ENCODE measurements at places on chromosomes 3 and 15. TPM values are rescaled to one million over a fixed set of nuclear protein-coding genes. Genes with fewer than 3 reads are reported as not detected.

UCN2 gene
- total RNA-seq, result 0.15 TPM

P2RY12 gene
- 0.10 TPM for total RNA-seq

TERB2 gene
- total RNA-seq, result not detected

GOLGA8J gene
- total RNA-seq, result not detected

RPP25 gene
- 40.3 TPM for total RNA-seq

ABHD2 gene
- total RNA-seq, result 11.5 TPM

ACKR4 gene
- total RNA-seq, result not detected

- no peak for DNase-seq
Measured at GRCh38 chr3:196274585-196274984, 12.9 kb downstream of the PCYT1A start.

- no peak for DNase-seq
Measured at GRCh38 chr3:1228289-1228688, 135.5 kb downstream of the CNTN6 start.

DNA sequence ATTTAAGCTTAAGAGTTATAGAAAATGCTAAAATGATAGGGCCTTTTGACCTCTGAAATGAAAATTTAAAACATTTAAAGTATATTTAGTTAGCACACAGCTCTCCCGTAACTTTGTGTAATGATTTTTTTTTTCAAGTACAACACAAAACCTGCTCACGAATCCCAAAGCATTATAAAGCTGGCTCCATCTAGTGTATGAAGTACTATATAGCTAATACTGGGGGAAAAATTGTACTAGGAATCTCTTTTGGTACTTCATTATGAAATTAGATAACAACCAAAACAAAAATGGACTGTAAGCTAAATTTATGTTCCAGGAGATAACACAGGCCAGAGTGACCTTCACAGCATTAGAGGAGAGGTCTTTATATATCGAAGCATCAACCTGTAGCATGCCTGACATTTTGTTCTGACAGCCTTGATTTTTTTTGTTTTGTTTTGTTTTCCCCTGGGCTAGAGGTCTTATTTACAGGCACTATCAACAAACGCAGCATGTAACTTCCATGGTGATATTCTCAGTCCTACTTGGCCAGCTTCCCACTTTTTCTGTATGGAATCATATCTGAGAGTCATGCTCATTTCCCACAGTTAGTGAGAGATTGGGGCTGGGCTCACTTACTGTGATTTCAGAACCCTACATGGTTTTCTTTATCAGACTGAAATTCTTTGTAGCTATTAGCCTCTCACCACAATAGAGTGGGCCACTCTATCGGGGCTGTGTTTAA, 116.3 kb downstream of the MITF start:
- DNase-seq, result no peak

GRCh38 chr3:149879872-149880271, 66.9 kb downstream of the RNF13 start:
- DNase-seq, result peak; percentile 17

DNA sequence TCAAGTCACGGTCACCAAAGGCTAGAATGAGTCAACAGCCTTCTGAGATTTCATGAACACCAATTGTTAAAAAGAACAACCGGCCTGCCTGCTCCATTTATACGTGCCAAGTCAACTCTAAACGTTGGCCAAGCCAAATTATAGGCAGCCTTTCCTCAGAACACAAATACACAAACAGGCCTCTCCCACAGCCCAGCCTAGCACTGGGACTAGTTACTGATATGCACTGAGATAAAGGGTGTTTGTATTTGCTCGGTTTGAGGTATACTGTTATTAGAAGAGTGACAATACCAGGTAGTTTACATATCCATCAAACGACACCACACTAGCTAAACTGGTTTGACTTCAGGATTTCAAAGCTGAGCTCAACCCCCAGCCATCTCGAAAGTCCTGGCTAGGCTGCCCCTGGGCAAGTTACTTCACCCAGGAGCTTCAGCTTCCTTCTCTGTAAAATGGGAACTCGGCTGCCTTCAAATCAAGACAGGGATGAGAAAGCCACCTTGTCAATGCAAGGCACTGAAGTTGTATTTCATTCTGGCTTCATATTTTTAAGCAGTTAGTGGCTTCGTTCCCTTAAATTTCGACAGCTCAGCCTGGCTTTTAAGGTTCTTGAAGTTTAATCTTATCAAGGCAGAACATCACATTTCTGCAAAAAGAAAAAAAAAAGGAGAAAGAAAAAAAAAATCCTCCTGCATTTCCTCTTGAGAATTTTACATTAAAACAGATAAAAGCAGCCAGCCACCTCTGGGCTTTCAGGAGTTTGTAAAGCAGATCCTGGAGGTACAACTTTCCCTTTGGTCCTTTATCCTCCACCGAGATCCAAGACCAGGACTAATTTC, 4.0 kb downstream of the TLE3 start:
- DNase-seq, result no peak

DNA sequence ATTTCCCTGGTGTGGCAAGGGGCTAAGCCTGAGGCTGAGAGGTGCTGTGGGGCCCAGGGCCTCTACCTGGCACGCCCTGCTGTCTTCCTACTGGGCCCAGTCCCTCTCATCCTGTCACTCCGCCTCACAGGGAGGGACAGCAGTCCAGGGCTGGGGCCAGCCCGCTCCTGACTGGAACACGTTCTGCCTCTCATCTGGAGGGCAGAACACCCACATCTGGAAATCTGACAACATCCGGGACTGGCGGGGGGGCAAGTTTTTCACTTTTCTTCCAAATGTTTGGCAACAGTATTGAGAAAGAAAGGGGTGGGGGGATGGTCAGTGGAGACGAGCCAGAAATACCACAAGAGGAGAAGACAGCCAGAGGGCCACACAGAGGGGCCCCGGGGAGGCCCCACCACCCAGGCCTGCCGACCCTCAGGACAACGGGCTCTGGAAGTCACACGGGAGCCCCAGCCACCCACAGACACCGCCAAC, 1.8 kb upstream of the MYL3 start:
- DNase-seq, result no peak

- peak; percentile 66 for DNase-seq
Measured at GRCh38 chr3:44914936-44915335, 40.5 kb downstream of the TGM4 start.

GRCh38 chr3:139607257-139608107, 67.9 kb upstream of the RBP1 start:
- no peak for DNase-seq

- DNase-seq, result no peak
Measured at GRCh38 chr3:167884481-167884880, 149.0 kb downstream of the SERPINI1 start.

DNA sequence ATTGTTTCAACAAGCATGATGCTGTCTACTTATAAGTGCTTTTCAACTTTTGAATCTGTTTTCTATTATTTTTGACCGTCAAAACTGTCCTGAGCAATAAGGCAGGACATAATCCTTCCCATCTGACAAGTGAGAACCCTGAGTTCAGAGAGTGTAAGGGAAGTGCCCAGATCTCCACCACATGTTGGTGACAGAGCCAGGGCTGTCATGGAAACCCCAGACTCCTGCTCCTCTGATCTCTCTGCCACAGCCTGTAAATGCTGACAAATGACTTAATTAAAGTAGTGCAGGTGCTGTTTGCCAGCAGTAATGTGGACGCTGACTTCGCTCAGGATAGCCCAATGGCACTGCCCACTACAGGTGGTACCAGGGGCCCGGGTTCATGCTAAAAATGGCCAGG, 40.3 kb downstream of the SPSB4 start:
- no peak for DNase-seq

DNA sequence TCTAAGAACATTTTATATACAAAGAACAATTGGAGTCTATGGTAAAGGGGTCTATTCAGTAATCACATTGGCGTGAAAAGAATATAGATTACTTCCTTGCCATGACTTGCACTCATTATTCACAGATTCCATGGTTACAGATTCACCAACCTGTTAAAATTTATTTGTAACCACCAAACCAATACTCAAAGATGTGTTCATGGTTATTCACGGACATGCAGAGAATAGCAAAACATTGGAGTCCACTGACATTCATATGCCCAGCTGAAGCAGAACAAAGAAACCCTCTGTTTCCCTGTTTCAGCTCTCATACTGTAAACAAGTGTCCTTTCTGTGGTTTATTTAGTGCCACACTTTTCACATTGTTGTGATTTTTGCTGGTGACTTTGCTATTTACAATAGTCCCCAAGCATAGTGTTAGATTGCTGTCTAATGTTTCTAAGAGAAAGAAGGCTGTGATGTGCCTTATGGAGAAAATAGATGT, 185.8 kb upstream of the TTC14 start:
- no peak for DNase-seq

DNA sequence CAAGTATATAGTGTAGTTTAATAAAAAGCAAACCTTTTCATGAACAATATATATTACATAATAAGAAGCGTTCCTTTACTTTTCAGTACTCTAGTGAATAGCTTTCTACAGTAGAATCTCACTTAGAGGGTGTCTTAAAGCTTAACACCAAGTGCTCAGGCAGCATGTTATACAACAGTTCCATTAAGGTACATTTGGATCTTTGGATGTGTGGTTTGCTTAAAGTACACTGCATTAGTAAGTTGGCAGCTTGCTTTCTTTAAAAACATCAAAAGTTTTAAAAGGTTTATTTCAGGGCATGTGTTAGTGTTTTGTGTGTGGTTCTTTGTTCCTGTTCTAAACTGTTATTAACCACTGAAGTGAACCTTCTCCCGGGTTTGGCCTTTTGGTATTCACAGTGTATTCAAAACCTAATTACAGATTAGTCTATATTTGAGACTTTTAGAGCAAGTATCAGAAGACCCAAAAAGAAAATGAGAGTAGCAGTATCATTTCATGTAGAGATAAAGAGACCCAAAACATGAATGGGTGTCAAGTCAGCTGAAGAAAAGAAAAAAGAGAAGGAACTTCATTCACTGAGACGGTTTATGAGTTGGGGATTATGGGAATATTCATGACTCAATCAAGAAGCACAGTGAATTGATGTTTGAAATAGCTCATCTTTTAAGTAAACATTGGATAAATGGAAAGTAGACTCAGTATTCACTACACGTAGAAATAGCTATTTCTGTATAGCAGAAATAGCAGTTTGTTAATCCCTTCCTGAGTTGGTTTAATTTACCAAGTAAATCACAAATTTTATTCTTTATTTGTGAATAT, 93.9 kb downstream of the OPA1 start:
- no peak for DNase-seq

DNA sequence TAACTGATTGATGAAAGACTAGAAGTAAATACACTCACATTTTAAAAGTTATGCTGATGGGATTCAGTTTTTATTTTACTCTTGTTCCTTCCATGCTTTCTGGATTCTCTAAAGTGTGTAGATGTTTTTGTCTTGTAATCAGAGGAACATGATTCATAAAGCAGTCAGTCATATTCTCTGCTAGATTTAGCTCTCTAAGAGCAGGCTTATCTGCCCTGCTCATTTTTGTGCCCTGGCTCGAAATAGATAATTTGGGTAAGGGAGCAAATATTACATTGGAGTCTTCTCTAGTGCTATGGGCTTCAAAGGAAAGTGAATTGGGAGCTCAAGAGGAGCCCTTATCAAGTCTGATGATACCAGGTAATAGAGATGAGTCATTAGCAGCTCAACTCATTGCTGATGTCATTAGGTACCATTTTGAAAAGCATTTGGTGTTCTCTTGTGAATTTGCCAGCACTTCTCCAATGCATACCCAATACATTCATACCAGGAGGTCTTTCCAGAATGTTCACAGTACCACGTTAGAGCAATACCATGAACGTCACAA, 27.7 kb downstream of the SACM1L start:
- DNase-seq, result no peak

- no peak for DNase-seq
Measured at GRCh38 chr3:99602183-99602582, 36.2 kb upstream of the COL8A1 start.

DNA sequence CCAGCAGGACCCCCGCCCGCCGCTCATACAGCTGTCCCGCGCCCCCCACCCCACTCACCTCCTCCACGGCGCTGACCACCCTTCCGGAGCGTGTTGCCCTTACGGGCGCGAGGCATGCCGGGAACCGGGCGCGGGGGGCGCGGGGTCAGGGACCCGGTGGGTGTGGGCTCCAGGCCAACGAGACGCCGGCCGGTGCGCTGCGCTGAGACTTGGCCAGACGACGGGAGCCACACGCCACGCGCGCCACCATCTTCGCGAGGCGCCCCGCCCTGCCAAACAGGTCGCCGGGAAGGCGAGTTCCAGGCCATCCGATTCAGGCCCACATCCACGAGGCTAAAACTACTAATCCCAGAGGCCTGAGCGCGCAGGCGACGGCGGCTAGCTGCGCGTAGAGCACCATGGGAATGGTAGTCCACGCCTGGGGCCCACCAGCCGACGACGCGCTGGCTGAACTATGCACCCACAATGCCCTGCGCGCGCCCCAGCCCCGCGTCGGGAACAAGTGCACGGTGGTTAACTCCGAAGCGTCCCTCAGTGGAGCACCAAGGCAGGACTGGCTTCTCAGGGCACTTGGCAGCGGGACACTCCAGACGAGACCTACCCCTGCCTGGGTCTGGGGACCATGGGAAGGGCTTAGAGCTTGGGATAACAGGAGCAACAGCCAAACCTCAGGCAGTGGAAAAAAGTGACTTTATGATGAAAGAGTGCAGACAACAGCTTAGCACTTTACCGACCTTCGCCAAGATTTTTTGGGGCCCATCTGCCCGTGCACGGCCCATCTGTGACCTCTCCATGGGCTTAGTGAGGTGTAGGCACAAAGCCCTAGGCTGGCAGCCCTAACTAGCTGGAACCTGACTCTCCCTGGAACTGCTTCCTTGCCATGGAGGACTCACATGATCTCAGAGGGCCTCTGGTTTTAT, at the start of gene IFRD2:
Gene IFRD2 (minus strand): TSS at position 271 of the 920 bp plus-strand sequence. CDS start 155 bp downstream, at position 116.
- peak; percentile 98 for DNase-seq

DNA sequence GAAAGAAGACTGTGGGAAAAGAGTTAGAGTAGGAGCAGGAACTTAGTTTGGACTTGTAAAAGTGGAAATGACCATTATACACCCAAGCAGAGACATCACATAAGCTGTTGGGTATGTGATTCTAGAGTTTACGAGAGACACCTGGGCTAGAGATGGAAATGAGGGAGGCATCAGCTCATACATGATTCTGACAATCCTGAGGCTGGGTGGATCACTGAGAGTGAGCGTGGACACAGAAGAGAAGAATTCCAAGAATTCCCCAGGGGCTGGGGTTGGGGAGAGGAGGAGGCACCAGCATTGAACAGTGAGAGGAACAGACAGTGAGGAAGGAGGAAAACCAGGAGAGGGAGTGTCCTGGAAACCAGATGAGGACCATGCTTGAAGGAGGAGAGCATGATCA, 113.5 kb downstream of the KCNAB1 start:
- DNase-seq, result no peak

DNA sequence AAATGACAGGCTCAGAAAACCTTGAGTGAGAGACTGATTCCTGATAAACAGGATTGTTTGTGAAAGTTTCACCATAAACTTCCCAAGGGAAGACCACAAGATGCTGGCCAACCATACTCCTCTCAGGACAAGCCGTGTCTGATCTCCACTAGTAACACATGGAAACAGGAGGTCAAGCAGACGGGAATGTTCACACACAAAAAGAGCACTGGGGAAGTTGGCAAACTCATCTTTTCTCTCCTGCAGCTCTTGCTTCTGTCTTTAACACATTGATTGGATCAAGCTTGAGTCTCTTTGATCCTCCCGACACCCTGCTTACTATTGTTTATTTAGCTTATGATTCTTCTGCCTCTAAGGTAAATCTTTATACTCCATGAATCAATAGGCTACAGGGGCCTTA, 713.5 kb downstream of the PDCD6IP start:
- no peak for DNase-seq

Measured in H7 (cell line).